Type B pancreatic cell (in vitro differentiated cells): ENCODE measurements at places on chromosomes 13 and 19.
A peak's percentile ranks its signal among the peaks of the same experiment; 100 is the strongest.

- no peak for DNase-seq
These were observed 503.0 kb downstream of the LIG4 start for GRCh38 chr13:107712145-107712860.

DNA sequence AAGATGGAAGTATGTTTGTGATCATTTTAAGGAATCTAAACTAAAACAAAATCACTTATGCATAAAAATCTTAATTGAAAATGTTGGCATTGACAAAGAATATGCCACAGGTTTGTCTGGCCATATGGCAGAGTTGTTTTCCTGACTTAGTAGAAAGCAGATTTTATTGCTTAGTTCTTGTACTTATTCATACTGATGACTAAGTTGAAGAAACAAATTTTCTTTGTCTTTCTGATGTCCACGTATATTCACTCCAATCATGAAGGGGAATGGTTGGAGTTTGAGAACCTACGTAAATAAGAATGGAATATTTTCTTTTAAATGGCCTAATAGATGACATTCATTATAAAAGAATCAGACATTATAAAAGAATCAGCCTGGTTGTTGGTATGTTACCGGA lies 8.0 kb upstream of the GPC6 start:
- DNase-seq: no peak

GRCh38 chr19:33794683-33795369 lies 1.8 kb upstream of the KCTD15 start:
- no peak for DNase-seq

DNA sequence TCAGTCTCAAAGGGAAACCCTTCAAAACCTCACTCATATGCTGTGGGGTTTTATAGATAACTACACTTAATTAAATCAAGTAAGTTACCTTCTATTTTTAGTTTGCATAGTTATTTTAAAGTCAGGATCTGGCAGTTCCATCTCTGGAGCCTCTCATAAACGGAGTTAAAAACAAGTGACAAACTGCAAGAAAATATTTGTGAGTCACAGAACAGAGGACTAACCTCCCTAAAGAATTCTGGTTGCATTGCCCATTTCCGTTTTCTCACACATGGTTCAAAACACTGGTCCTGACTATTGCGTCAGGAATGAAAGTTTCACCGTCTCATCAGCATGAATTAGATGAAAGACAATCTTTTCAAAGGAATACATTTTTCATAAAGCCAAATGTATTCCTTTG lies 10.6 kb downstream of the RXFP2 start:
- no peak for DNase-seq

DNA sequence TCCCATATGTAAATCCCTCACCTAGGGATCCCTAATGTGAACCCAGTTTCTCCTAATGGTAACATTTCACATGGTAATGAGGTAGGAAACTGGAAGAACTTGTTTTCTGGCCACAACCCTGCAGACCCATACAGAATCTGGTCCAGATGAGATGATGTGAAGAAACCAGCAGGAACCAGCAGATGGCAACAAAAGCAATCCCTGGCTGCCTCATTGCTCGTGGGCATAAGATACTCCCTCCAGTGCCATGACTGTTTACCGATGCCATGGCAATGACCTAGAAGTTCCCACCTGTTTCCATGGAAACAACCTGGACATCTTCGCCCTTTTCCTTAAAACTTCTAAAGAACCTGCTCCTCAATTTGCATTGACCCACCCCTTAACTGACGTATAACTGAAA lies 1.4 kb upstream of the CD209 start:
- no peak for DNase-seq

GRCh38 chr13:78958006-78958405 lies 299.1 kb upstream of the OBI1 start:
- DNase-seq: no peak

- DNase-seq: no peak
These were observed 8.6 kb downstream of the RXFP2 start for GRCh38 chr13:31747966-31748365.

- DNase-seq: no peak
These were observed 2.7 kb upstream of the KCNC3 start for GRCh38 chr19:50331994-50332243.

DNA sequence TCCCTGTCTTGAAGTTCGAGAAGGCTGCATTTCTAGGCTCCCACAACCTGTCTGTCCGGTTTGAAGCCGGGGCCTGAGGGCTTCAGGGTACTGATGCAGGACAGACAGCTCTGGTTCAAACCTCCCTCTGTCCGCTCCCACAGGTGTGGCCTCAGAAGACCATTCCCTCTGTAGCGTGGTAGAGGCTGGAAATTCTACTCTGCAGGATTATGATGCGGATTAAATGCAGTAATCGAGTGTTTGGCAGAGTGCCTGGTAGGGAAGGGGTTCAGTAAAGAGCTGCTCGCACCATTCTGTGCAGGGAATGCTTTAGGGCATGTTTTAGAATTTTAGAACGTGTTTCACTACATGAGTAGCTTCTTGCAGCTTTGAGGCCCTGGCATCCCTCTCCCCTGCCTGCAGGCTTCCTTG lies 30.5 kb downstream of the PPP1R37 start:
- DNase-seq: no peak

GRCh38 chr13:44744880-44745633 lies 168.9 kb upstream of the TSC22D1 start:
- no peak for DNase-seq

GRCh38 chr19:11010041-11010440 lies 49.2 kb downstream of the SMARCA4 start:
- DNase-seq: no peak

GRCh38 chr13:43405457-43405856 lies 381.3 kb downstream of the ENOX1 start:
- no peak for DNase-seq

- DNase-seq: no peak
These were observed 547.0 kb upstream of the SLITRK5 start for GRCh38 chr13:87123987-87124784.

GRCh38 chr13:35791184-35791851 lies 314.8 kb upstream of the MAB21L1 start:
- DNase-seq: no peak

DNA sequence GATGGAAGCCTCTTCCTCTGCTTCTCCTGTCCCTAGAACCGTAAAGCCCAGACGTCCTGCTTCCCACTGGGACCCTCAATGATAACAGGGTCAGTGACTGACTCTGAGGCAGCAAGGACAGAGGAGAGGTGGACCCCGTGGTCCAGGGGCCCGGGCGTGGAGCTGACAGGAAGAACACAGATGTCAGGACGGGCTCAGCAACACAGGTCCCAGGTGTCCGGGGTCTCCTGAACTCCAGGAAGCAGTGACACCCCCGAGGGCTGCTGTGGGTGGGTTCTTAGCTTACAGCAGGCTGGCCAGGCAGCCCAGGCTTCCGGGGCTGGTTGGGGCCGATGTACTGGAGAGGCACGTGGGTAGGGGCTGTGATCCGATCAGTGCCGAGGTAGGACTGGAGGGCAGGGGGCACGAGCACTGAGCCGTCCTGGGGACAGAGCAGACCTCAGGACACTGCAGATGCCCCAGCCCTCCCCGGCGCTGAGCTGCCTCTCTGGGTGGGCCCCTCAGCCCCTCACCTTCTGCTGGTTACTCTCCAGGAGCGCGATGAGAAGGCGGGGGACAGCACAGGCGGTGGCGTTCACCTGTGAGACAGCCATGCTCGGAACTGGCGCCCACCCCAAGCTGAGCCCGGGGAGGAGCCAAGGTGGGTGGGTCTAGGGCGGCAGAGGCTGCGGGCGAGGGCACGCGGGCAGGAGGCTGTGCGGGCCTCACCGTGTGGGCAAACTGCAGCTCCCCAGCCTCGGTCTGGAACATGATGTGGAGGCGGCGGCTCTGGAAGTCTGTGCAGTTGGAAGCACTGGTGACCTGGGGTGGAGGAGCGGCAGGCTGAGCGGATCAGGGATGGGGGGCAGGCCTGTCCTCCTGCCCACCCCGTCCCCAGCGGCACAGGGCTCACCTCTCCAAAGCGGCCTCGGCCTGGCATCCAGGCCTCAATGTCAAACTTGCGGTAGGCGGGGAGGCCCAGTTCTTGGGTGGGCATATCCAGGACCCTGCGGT lies 3.6 kb upstream of the CCER2 start:
- no peak for DNase-seq

DNA sequence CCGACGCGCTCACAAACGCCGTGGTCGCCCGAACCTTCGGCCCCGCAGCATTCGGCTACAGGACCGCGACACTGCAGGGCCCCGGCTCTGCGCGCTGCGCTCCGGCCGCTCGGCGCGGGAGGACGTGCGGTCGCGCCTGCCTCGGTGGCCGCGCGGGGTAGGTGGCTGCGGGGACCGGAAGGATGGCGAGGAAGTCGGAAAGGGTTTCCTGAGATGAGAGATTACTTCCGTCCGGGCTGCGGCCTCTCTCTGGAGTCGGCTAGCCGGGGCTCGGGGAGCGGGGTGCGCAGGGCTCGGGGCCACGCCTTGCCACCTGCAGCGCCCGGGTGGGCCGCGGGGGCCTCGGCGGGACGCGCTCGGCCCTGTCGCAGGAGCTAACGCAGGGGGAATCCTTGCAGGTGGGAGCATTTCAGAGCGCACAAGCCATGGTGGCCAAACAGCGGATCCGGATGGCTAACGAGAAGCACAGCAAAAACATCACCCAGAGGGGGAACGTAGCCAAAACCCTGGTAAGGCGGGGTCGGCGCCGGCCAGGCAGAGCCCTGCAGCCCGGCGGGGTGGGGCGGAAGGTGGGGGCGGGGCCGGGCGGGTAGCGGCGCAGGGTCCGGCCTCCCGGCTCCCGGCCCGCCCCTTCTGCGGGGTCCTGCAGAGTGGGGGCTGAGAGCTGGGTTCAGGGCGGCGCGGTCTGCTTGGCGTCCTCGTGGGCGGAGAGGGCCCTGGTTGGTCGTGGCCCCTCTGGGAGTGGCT lies at the start of gene SERP2:
Gene SERP2 (plus strand): TSS at position 224 of the 747 bp plus-strand sequence. CDS start 202 bp downstream, at position 426.
- no peak for DNase-seq

GRCh38 chr13:102461302-102461701 lies 59.5 kb upstream of the FGF14 start:
- DNase-seq: no peak

DNA sequence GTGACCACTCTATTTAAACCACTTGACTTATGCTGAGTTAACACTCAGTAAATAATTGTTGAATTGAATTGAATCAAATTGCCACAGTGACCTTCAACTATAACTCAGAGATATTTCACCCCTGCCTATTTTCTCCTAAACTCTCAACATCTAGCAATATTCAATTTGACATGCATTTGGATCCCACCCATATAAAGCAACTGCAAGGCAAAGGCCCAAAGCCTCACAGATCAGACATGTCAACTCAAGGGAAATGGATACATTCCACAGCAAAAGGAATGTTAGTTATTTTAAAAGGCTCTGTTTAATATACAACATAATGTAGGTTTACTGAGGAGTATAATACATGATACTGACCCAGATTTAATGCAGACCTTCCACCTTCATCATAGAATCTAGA lies 107.4 kb downstream of the KCTD12 start:
- DNase-seq: no peak

DNA sequence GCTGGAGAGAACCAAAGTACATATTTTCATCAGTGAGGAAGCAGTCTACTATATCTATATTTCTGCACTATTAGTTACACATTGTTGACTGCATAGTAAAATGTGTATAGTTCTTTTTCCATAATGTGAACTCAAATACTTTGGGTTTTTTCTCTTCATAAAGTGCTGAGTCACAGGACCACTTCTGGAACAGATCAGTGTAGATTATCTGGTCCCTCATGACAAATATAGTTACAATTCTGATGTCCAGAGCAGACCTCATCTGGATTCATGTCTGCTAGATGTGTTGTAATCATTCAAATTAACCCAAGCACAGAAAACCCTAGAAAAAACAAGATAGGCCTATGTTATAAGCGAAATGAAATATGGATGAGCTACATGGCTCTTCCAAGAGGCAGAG lies 171.4 kb downstream of the SUCLA2 start:
- DNase-seq: no peak

DNA sequence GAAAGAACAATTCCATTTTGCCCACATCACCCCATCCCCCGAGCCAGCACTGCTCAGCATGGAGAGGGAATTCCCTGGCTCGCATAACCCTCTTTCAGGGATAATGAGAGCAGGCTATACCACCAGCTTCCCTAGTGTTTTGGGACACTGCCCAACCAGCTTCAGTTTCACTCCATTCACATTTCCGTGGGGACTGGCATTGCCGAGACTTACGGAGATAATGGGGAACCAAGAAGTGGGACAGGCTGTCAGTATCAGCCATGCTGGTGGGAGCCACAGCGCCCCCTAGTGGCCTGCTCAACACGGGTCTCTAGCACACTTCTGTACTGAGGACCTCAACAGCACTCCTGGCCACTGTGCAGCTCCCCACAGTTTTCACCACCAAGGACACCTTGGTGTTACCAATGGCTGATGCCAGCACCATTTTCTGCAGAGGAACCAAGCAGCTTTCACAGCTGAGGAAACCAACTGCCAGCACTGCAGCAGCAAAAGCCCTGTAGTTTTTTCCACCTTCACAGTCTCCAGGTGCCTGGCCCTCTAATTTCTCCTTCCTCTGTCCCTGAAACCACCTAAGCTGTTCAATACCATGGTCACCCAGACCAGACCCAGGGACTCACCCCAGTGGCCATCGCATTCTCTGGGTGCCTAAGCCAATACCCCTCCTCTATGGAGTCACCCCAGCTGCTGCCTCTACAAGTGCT lies 23.7 kb downstream of the SLC6A16 start:
- DNase-seq: peak; percentile 78

- DNase-seq: no peak
These were observed 45.3 kb downstream of the TNFRSF19 start for GRCh38 chr13:23615395-23616081.

- peak; percentile 59 for DNase-seq
These were observed 167.8 kb upstream of the SOX1 start for GRCh38 chr13:111898956-111899713.

- no peak for DNase-seq
These were observed 967 bp downstream of the DBP start for GRCh38 chr19:48635966-48636858.

DNA sequence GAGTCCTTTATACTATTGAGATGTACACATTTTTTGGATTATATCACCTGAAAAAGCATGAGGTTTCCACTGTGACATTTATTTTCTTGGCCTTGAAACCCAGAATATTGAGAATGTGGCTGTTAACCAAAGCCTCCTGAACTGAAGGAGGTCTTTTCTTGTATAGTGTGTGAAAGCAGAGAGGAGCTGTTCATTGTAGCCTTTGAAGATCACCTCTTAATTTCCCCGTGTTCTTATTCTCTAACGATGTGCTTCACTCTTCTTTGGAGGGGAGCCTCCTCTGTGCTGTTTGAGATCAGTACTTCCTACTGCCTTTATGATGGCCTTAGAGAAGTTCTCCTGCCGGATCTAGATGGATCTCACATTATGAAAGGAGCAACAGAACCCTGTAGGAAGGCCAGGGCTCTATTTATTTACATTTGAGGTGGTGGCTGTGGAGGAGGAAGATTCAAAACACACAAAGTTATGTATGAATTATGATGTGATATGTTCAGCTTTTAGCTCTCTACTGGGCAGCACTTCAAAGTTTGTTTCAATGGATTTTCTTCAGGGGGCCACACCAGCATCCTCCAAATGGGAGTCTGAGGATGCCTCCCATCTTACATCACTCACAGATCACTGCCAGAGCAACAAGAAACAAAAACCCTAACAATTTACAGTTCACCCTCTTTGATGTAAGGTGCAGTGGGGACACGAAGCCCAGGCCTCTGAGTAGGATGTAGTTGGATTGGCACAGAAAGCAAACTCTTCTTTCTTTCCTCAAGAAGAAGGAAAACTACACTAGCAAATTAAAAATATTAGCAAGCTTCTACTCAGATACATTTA lies 322.3 kb downstream of the DLEU7 start:
- DNase-seq: no peak

- no peak for DNase-seq
These were observed 92.3 kb downstream of the TUBA3C start for GRCh38 chr13:19089315-19089714.

- no peak for DNase-seq
These were observed 31.3 kb downstream of the TEX26 start for GRCh38 chr13:30963791-30964190.

- no peak for DNase-seq
These were observed 70.5 kb downstream of the MLLT1 start for GRCh38 chr19:6209233-6209632.
